ENCODE measurements at places on chromosomes 6 and 20. TPM values are rescaled to one million over a fixed set of nuclear protein-coding genes. Genes with fewer than 3 reads are reported as not detected.

DNA sequence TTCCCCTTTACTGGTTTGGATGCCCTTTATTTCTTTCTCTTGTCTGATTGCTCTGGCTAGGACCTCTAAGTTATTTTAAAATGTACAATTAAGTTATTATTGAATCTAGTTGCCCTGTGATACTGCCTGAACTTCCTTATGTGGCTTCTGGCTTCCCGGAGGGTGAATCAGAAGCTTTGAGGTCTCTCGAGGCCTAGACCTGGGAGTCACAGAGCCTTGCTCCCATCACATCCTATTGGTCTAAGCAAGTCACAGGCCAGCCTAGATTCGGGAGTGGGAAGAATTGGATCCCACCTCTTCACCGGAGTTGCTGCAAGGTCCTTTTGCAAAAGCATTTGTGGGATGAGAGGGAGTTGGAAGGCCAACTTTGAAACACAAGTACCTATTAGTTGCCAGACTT, 15.2 kb downstream of the BCAS4 start:
- no peak for DNase-seq

DNA sequence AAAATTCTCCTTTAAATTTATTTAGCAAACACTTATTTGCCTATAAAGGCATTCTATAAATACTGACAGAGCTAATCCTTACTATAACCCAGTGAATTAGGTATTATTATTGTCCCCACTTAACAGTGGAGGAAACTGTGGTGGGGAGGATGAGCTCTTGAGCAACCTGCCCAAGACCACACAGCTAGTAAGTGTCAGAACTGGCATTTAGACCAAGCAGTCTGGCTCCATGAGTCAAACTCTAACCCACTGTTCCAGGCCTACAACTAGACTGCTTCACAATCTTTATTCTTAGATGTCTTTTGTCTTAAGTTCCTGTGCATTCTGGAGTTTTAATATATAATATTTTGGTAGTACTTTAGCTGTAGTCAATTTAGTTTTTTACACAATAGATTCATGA, 530.8 kb downstream of the BCKDHB start:
- DNase-seq: no peak

DNA sequence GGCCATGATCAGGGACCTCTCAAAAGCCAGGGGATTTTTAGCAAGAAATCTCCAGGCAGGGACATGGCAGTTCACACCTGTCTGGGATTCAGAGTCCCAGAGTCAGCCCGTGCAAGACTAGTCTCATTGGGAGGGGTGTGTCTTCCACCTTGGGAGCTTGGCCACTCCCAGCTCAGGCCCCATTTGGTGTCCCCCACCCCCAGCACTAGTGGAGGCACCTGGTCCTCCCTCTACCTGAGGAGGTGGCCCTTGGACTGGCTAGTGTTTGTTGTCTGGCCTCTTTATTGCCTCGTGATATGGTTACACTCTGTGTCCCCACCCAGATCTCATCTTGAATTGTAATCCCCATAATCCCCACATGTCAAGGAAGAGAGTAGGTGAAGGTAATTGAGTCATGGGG, 140.8 kb upstream of the PHACTR3 start:
- no peak for DNase-seq

DNA sequence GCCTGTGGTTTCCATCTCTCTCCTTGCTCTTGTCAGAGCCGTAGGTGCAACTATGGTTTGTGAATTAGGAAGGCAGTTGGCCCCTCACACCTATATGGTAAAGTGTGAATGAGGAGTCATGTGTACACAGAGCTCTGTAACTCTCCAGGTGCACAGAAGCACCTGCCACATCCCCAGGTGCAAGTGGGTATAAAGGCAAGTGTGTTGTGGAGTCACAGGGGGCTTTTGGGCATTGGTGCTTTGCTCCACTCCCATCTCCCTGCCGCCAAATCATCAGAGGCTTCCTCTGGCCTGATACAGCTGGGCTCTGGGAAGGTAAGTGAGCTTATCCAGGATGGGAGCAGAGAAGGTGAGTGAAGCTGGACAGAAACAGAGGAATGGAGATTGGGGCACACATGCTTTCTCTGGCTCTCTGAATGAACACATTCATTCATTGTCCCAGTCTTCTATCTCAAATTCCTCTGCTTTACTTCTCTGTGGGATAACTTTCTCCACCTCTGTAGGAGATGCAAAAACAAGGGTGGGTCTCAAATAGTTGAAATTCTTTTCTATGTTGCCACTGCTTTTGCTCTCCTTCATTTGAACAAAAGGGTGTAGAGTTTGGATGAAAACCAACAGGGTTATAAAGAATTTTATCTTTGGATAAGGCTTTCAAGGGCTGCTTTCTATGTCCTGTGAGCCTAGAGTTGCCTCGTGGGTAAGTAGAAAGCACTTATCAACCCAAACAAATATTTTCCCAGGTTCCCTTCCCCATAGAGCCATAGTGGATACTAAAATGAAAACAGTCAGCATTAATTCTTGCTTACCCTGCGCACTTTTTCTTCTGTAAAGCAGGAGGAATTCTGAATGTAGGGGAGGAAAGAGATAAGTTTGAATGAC, 45.0 kb upstream of the RIPOR2 start:
- no peak for DNase-seq

DNA sequence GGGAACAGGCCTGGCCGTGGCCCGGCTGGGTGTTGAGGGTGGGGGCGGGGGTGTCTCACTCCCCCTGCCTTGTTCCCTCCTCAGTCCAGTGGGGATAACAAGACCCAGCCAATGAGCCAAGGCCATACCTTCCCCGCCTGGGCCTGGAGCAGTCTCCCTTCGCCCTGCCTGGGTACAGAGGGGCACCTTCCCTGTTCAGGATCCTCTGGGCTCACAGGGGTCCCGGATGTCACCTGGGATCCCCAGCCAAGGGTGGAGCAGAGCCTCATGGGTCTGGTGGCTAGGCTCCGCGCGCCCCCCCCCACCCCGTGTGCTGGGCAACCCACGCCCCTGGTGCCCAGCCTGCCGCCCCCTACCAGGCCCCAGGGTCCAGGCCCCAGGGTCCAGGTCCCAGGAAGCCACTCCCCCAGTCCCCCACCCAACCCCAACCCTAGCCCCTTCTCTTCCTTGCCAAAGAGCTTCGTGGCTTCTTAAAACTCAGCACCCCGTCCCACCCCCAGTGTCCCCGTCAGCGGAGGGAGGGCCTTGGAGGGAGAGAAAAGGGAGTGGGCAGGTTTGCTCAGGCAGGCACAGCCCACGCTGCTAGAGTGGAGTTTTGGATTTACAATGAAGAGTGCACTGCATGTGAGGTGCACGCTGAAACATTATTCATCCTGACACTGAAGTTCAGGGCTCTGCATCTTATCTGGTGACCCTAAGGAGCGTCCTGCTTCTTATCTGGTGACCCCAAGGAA, 11.8 kb downstream of the HRH3 start:
- no peak for DNase-seq

DNA sequence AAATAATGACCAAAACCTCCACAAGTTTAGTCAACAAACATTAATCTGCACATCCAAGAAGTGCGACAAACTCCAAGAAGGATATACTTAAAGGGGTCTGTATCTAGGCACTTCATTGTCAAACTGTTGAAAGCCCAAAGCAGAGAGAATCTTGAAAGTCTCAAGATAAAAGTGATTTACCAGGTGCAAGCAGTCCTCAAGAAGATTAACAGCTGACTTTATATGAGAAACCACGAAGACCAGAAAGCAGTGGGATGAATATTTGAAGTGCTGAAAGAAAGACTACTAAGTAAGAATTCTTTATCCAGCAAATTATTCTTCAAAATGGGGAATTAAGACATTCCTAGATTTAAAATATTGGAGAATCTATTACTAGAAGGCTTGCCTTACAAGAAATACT, 58.4 kb upstream of the BLCAP start:
- DNase-seq: no peak

DNA sequence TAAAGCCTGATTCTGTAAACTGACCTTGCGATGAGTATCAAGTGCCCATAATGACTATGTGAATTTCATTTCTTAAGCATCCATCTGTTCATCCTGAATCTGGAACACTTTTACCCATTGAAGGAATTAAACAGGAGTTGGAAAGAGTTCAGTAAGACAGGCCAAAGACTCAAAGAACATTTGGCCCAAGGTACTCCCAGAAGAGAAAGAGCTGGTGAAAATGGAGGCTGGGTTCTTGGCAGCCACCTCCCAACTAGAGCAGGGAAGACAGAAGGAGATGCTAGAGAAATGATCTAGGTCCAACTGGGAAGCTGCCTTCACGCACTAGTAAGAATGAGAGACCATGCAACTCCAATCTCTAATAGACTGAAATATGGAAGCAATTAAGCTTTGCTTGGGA, 290.8 kb upstream of the RNF24 start:
- no peak for DNase-seq

DNA sequence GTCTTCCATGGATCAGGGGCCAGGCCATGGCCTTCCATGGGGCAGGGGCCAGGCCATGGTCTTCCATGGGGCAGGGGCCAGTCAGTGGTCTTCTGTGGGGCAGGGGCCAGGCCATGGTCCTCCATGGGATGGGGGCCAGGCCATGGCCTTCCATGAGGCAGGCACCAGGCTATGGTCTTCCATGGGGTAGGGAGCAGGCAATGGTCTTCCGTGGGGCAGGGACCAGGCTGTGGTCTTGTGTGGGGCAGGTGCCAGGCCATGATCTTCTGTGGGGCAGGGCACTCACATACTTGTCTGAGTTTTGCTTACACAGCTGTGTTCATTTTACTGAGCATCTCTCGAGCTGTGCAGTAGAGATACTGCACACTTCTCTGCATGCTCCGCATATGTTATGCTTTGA, 57.3 kb upstream of the THBS2 start:
- DNase-seq: no peak

GRCh38 chr20:34713194-34713943, 9.2 kb downstream of the TP53INP2 start:
- DNase-seq: no peak

- DNase-seq: no peak
These were observed 118.7 kb downstream of the HFE start for GRCh38 chr6:26205625-26206574.

- no peak for DNase-seq
These were observed 6.3 kb upstream of the GABRR2 start for GRCh38 chr6:89321131-89321970.

DNA sequence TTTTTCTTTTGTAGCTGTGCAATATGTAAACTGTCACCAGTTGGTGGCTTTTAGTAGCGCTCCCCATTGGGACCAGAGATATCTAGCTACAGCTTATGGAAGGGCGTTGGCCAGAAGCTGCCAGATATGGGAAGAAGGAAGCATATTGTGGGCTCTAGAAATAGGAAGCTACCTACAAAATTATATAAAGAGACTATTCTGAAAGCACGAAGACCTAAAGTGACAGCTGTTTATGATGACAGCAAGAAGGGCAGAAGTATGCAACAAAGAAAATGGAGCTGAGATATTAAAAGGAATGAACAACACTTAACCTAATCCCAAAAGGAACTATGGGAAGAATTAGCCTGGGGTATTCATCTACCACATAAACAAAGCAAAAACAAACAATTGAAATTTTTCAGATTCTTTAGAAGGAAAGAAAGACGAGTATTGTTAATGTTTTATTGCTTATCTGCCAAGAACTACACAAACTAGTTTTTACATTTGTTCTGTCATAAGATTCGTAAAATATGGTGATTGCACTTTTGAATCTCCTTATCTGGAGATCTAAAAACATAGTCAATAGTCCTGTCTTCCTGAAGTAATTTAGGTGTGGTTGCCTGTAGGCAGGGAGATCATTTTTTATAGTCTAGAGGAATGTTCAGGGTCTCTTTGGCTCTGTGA, 81.6 kb downstream of the NCOA7 start:
- DNase-seq: no peak

GRCh38 chr20:55472704-55473103, 532.6 kb downstream of the CBLN4 start:
- no peak for DNase-seq

DNA sequence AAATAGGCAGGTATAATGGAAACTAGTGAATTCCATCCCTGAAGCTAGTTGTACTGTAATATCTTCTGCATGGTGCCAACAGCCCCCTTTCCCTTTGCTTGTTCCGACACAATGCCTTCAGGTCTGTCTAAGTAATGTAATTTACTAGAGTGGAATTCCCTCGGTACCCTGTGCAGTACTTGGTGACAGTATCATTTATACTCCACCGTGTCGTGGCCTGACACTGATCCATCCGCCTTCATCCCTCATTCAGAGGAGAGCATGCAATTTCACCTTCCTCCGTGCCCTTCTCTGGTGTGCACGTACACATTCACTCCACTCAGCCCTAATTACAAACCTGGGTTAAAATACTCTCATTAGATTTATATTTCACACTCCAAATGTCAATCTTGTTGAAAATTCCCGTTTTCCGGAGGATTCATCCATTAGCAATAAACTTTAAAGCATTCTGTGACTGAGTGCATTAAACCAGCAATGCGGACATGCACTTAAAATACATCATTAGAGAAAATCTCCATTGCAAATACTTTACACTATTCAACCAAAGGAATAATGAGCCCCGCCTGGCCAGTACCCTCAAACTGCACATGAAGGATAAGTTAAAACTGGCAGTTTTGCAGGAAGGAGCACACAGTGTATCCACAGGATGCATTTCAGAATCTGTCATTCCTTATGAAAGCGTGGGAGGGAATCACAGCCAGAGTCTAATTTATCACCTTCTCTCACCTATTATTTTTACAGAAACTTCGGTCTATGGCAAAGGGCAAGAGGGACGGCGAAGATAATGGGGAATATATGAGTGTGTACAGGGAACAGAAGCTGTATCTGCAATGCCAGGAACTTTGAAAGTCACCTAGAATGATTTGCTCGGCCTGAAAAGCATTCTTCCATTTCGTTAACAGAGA, 182.5 kb downstream of the GJA10 start:
- no peak for DNase-seq

DNA sequence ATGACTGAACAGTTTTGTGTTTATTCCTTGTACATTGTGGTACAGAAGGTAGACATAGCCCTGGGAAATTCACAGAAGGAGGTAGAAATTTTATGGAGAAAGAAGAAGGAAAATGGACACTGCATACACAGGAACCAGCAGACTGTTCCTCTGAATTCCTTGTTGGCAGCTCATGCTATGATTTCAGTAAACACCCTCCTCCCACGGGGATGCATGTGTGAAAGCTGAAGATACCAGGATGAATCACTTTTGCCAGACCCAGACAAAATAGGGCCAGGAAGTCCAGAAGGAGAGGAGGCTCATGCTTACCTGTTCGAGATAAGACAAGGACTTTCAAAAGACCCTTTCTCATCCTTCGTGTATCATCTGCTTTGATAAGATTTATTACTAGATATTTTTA, 110.3 kb upstream of the GGTLC1 start:
- no peak for DNase-seq

DNA sequence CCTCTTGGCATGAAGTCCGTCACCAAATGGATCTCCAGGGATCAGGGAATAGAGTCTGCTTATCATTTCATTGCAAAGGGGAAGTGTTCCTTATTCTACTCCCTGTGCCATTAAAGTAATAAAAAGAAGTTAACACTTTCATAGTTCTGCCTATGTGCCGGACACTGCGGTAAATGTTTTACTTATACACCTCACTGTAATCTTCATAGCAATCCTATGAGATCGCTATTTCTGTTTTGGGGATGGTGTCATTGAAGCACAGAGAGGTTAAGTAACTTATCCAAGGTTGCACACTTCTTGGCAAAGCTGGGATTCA, 177.7 kb downstream of the TSHZ2 start:
- no peak for DNase-seq

- peak; percentile 71 for DNase-seq
These were observed 13.8 kb downstream of the NQO2 start for GRCh38 chr6:3013486-3013885.

- peak; percentile 74 for DNase-seq
These were observed 1.7 kb downstream of the PHF10 start for GRCh38 chr6:169722362-169723199.

Gene ANKRD66
- total RNA-seq: not detected

Gene FUT9
- not detected for total RNA-seq

Gene OR10C1
- total RNA-seq: not detected

Gene RPP40
- total RNA-seq: 4.3 TPM

Gene GSTA3
- total RNA-seq: not detected

Gene CLPSL1
- not detected for total RNA-seq

Gene ENPP3
- 1.7 TPM for total RNA-seq

Gene WFDC12
- not detected for total RNA-seq

Measured in aorta (tissue), 5 donors.